ENCODE measurements at places on chromosomes 13 and 19.

GRCh38 chr19:9939301-9939913 is 3.1 kb upstream of the OLFM2 start:
- no peak for DNase-seq

DNA sequence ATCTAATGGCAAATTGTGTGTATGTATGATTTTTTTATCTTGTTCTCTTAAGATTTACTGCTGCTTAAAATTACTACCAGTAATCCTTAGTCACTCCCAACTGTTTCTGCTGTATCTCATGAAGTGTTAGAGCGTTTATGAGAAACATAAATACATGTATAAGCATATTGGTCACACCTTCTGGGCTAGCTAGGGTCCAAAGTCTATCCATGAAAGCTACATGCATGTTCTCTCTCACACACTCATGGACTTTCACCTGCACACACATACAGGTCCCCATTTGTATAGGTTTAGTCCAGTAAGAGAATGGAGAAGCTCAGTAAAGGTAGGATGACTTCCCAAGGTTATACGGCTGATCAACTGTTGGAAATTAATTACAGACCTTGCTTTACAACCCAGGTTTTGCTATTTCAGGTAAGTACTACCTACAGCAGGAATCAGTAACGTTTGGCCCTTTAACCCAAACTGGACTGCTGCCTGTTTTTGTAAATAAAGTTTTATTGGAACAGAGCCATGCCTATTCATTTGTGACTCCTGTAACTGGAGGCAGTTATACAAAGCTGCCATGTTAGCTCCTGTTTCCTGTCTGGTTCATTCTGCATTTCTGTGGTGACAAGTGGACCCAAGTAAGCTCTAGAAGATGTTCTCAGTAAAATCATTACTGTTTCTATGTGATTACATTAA is 15.3 kb downstream of the METTL21C start:
- no peak for DNase-seq

- DNase-seq = no peak
Measured at GRCh38 chr13:97332742-97333141, 101.2 kb upstream of the RAP2A start.

GRCh38 chr13:37701972-37702371 is 103.4 kb upstream of the POSTN start:
- peak; percentile 97 for DNase-seq

DNA sequence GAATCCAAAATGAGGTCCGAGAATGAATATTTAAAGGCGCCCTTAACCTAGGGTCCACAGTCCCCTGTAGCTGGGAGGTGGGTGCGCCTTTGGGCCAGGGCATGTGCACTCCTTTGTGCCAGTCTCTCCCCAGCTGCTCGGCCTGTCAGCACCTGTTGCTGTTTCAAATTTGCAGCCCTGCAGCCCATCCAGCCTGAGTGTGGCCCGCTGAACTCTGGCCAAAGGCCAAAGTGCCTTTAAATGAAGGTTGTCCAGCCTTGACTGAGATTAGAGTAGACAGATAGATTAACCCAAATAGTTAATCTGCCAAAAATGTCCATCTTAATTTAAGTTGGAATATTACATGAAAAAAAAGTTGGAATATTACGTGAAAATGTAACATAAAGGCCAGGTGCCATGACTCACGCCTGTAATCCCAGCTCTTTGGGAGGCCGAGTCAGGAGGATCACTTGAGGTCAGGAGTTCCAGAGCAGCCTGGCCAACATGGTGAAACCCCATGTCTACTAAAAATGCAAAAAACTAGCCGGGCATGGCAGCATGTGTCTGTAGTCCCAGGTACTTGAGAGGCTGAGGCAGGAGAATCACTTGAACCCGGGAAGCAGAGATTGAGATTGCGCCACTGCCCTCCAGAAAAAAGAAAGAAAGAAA is 25.3 kb downstream of the TPT1 start:
- no peak for DNase-seq

DNA sequence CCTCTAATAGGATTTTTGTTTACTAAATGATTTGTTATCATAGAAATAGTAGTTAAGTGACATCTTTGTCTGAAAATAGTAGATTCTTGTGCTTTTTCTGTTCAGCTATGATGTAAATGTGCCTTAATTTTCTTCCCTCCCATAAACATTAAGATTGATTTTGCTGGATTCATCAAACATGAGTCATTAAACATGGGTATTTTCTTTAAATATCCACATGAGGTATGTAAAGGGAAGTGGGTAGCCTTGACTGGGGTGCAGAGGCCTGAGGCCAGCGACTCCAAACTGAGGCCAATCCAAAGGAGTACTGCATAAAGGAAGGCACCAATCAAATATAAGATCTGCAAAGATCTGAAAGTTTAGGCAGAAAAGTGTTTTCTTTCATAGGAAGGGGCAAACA is 3.7 kb downstream of the ZNF136 start:
- no peak for DNase-seq

- no peak for DNase-seq
Measured at GRCh38 chr13:78393286-78394142, 209.8 kb downstream of the POU4F1 start.

DNA sequence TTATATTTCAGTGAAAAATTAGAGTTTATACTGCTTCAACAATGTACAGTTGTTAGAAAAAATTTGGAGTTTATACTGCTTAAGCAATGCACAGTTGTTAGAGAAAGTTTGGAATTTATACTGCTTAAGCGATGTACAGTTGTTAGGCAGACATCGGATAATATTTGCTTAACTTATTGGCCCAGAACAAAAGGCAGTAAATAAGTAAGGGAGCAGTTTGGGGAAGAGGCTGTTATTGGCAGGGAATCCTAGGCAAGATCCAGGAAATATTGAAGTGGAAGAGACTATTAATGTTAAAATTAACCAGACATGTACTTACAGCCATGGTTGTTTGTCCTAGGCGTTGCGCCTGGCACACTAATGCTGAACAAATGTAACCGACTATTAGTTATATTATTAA is 166.9 kb downstream of the GPC5 start:
- DNase-seq = no peak

GRCh38 chr13:29484236-29484635 is 111.3 kb downstream of the SLC7A1 start:
- no peak for DNase-seq

GRCh38 chr13:86402500-86402899 is 603.3 kb upstream of the SLITRK6 start:
- DNase-seq = no peak

DNA sequence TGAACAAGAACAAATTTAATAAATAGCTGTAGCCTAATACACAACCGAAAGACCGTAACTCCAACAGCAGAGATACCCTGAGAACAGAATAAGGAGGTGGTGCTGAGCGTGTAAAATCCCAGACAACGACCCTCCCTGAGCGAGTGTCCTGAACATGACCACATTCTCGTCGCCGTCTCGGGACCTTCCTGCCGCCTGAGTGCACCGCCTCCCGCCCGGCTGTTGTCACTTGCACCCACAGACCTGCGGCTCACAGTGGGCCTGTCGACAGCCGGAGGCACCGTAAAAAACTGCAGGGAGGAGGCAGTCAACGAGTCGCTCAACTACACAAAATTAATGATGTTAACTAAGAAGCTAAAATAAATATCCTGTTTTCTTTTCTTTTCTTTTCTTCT is 35.8 kb upstream of the GRTP1 start:
- DNase-seq = no peak

DNA sequence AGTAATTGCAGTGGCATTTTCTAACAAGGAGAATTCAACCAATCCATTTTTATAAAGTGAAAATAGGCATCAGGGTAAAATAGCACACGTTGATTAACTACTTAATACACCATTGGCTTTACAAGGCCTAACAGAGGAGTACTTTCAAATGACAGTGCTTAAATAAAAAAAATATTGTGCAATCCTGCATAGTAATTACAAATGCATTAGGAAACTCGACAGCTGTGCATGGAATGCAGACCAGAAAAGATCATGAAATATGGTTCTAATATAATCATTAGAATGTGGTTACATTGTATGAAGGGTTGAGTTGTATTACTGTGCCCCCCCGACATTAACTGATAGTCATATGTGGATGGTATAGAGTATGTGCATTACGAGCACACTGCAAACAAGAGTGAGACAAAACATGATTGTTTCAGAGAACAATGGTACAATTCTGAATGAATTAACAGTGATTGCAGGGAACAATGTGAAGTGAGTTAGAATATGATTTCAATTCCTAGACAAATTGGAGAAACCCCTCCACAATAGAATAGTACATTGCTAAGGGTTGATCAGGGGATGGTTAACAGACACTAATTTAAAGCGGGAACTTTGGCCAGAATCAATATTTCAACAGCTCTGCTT is 270.6 kb downstream of the GPC5 start:
- DNase-seq = no peak

DNA sequence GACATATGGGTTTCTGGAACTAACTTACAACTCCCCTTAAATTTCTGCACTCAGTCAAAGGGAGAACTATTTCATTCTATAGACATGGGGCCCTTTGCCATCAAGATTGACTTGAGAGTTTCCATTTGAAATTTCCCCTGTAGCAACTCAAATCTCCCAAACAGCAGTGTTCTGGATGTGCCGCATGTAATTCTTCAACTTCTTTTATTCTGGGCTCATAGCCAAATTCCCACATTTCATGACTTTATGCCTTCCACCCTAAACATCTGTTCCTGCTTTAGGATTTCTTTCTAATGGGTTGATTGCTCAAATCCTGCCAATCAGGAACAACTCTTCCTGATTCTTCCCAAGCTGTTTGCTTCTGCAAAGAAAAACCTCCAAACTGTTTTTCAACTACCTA is 336.0 kb downstream of the TBC1D4 start:
- no peak for DNase-seq

- DNase-seq = no peak
Measured at GRCh38 chr13:45055902-45056648, 64.2 kb upstream of the GTF2F2 start.

DNA sequence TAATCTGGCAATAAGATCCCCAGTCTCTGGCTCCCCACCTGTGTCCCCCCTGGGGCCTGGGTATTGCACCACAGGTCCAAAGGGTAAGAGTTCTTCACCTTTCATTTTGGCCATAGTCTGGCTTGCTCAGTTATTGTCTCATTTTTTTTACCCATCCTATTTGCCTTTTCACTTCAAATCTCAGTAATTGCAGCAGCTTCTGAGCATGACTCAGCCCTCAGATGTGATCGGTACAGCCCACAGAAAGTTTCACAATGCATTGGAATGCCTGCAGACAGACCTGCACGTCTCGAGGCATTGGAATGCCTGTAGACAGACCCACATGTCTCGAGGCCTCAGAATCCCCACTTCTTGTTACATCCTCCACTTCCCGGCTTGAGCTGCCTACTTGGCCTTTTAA is 173.6 kb downstream of the NUFIP1 start:
- peak; percentile 85 for DNase-seq

DNA sequence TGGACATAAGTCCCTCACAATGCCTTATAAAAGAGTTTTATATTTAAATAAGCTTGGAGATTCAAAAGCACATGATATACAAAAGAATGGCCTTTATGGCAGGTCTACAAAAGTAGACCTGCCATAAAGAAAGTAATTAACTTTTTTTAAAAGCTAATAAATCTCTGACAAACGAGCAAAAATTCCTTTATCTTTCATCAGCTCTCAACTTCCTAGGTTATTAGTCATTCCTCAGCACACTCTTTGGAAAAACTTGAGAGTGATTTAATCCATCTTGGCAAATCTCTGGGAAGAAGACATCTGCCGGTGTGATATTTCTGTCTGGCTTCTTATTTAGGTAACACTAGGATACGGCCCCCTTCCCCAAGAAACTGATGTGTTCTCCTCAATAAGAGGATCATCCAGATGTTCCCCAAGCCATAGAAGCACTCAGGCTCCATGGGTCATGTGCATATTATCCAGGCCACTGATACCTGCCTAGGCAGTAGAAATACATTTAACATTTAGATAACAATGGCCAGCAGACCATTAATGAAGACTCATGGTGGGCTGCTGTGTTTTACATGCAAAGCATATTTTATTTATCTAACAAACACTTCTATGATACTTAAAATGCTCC is 372.7 kb downstream of the LIG4 start:
- no peak for DNase-seq

- no peak for DNase-seq
Measured at GRCh38 chr19:40576151-40576584, 505 bp upstream of the SHKBP1 start.

DNA sequence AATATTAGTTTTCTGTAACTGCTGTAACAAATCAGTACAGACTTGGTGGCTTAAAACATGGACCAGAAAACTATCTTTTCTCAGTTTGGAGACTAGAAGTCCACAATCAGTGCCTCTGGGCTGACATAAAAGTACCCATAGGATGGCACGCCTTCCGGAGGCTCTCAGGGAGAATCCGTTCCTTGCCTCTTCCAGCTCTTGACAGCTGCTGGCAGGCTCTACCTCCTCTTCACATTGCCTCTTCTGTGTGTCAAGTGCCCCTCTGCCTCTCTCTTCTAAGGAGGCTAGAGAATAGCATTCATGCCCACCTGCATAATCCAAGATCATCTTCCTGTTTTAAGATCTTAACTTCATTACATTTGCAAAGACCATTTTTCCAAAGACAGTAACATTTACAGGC is 1194.2 kb downstream of the EFNB2 start:
- no peak for DNase-seq

DNA sequence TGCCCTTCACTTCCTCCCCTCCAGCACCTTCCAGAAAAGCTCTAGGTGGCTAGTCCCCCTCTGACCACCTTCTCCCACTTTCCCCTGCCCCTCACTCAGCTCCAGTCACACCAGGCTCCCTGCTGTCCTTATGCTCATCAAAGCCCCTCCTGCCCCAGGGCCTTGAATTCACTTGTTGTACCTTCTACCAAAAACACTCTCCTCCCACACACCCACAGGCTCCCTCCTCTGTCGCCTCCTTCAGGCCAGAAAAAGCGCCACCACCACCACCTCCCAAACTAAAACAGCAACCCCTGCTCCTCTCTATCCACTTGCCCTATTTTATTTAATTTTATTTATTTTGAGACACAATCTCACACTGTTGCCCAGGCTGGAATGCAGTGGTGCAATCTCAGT is 4.8 kb upstream of the CEACAM16 start:
- no peak for DNase-seq

DNA sequence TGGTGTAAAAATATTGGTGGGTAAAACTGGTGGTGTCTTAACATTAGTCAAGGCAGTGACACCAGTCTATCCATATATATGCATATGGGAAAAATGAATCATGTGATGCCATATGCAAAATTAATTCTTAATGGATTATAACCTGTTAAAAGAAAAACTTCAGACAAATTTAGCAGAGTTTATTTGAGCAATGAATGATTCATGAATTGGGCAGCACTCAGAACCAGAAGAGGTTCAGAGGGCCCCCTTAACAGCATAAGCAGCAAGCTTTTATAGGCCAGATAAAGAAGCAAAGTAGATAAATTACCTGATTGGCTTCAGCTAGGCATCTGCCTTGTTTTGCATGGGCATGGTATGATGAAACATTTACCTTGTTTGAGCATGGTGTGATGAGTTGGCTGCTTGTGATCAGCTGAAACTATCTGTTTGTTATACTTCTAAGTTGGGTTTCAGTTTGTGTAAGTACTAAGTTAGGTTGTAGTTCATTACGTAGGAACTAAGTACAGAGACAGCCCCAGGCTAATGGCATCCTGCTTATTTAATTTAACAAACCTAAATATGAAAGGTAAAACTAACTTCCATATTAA is 66.6 kb downstream of the DNAJC15 start:
- DNase-seq = no peak

Measured in GM04503 (cell line).